Keratinocyte (primary cell): ENCODE measurements at places on chromosomes 16 and 17. TPM values are rescaled to one million over a fixed set of nuclear protein-coding genes. Genes with fewer than 3 reads are reported as not detected.

The OR4D1 gene
- polyA plus RNA-seq: not detected in 3 replicates

DNA sequence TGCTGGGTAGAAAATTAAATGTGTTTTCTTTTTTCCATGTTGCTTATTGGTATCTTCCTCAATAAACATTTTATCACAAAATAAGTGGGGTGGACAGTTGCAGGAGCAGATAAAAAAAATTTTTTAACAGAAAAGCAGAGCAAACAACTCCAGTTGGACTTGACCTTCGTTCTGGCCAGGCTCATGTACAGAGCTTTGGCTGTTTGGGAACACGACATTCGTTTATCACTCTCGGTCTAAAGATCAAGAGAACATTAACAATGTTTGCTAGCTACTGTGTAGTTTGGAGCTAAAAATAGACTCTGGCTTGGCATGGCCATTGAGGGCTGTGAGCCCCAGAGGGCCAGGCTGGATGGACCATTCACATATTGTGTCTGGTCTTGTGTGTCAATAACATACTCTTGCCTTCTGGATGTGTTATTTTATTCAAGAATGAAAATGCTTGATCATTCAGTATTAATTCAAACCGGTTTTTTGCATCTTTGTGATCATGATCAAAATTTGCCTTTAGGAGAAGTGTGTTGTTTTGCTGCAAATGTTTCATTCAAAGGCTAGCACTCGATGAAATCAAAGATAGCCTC is 56.6 kb downstream of the TMEM186 start:
- no peak for DNase-seq

DNA sequence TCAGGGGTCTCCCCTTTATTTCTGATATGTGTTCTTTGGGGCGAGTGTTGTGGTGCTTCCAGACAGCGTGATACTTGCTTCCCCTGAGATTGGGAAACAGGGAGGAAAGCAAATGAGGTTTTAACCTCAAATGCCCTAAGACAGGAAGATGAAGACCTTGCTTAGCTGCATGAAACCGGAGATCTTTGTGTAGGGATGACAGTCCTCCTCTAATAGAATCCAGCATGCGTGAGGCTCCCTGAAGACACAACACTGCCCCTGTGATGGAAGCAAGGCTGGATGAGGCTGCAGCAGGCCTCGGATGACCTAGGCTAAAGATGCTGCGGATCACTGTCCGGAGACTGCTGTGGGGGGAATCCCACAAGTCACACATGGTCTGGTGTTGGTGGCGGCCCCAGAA is 491.0 kb downstream of the CDH13 start:
- no peak for DNase-seq

DNA sequence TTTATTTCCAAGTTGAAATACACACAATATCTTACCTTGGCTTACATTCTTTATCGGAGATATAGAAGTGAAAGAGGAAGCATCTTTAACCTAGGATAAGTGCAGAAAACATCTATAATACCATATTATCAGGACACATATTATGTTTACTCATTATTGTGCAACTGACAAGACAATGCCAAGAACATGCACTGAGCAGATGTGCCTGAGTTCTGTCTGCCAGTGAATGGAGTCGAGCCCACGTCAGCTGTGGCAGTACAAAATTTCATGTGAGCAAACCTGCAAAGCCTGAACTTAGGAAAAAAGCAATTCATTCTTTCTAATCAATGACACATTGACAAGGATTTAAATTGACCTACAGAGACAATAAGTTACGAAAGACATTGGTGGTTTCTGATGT is 154.4 kb downstream of the AXIN2 start:
- DNase-seq: no peak

GRCh38 chr16:760065-760464 is 469 bp upstream of the MSLN start:
- no peak for DNase-seq

DNA sequence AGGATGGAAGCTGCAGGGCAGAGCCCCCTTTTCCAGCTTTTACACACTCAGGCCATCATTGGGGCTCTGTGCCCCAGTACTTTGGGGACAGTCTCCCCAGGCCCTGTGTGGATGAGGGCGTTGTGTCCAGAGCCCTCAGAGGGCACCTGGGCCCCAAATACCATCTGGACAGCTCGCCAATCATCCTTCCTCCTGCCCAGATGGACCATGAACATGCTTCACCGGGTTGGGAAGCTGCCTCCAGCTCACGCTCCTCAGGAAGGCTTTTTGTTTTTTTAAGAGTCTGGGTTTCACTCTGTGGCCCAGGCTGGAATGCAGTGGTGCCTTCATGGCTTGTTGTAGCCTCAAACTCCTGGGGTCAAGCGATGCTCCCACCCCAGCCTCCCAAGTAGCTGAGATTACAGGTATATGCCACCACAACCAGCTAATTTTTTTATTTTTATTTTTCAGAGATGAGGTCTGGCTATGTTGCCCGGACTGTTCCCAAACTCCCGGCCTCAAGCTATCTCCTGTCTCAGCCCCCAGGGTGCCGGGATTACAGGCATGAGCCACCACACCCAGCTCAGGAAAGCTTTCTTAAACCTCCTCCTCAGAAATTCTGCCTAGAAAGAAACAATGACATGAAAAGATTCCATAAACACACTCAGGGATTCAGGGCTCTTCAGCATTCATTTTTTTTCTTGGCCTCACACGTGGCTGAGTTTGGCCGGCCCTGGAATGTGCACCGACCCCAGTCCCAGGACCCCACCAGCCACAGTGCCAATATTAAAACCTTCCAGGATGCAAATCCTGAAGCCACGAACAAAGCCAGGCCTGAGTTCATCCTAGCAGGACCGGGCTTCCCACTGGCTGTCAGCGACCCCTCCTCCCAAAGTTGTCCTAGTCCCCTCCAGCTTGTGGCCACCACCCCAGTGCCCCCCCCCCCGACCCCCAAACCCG is 27.4 kb upstream of the ZNF423 start:
- DNase-seq: no peak
